Endothelial cell (in vitro differentiated cells): ENCODE measurements at places on chromosomes 7 and 10.

DNA sequence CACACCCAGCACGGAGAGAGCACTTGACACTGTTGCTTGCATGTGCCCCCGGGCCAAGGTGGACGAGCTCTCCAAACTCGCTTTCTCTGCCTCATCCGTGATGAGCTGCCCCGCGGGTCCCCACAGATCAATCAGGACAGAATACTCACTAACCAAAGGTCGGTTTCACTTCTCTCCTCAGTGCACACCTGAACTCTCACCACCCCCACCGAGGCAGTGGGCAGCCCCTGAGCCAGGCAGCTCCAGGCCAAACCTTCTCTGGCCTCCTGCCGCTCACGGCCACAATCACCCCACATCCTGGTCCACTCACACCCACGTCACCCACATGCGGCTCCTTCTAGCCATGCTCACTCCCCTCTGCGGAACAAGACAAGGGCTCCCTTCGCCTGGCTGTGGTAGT lies 443.9 kb downstream of the DNAJB6 start:
- DNase-seq = no peak

DNA sequence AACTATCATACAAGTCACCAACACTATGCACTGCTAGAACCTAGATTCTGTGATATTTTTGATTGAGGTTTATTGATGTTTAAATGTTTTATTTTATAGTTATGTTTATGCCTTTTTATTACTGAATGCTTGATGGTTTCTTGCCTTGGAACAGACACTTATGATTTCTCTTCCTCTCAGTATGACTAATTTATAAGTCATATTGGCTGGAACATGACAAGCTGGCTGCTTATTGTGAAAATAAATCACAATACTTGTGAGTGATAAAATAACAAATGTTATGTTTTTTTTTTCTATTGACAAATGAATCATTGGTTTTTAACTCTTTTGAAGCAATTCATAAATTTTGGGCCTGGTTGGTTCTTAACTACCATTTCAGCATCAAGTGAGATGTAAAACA lies 142.0 kb upstream of the MALRD1 start:
- no peak for DNase-seq

GRCh38 chr10:110005719-110006118 lies 2.1 kb upstream of the ADD3 start:
- peak; percentile 17 for DNase-seq

DNA sequence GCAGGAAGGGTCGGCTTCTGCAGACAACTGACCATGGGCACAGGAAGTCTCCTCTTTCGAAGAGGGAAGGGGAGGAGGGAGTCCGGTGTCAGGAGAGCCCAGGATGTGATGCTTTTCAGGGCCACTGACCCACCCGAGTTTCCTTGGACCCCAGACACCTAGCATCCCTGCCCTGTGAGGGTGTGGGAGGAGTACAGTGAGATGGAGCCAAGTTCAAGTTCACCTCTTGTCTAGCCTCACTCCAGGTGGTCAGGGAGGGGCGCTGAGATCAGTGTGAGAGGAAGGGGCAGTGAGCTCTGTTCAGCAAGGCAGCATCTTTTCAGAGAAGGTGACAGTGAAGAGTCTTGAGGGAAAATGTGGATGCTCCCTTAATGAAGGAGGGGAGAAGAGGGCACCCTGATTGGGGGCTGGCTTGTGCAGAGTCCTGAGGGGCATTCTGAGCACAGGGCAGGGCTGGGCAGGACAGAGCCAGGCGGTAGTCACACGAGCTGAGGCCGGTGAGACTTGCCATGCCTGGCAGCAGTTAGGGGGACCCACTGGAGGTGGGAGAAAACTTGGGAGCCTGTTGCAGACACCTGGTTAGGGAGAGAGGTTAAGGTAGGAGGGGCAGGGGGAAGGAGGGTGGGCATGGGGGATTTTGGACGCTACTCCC lies 49.7 kb downstream of the ADCY1 start:
- no peak for DNase-seq

DNA sequence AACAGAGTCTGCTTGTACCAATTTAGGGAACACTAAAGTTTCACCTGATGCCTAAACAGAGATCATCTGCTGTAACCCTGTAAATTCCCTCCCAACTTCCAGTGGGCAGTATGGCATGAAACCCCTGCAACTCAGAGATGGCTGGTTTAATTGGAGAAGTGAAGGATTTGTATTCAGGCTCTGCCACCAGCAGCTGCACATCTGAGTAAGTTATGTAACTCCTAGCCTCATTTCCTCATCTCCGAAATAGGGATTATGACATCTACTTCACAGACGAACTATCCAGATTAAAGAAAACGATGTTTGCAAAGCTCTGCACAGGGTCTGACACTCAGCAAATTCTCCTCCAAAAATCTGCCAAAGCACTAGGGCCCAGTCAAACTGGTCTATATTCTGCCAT lies 493.0 kb downstream of the KCNMA1 start:
- no peak for DNase-seq

DNA sequence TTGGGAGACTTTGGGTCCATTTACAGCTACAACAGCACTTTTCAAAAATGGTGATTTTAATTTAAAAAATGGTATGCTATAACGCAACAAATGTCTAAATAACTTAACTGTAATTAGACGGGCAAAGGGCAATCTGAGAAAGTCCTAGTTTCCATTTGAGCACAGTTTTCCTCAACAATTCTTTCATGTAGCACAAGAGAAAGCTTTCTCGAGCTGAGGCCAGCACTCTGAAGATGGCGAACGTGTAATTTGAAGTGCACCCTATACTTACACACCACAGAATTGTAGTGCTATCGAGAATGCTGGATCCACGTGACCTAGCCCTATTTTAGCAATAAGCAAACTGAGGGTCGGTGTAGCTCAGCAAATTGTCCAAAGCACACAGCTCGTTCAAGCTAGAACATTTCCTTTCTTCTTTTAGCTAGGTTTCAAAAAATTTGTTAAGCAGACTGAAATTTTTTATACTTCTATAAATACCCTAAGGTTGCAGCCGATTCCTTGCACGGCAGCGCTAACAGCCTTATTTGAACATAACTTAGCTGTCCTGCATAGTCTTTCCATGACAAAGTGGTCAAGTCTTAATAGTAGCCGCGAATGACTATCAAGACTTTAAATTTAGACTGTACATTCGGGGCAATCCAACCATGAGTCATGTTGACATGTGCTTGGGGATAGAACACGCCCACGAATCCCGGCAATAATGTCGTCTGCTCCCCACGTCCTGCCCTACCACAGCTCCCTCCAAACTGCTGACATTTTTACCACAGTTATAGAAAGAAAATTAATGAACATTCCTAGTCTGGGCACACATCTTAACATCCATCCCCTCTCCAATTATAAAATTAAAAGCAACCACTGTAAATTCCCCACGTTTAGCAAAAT lies 10.0 kb downstream of the KLF6 start:
- no peak for DNase-seq
